GM23248 (cell line): ENCODE measurements at places on chromosomes 2 and 18. TPM values are rescaled to one million over a fixed set of nuclear protein-coding genes. Genes with fewer than 3 reads are reported as not detected.
A peak's percentile ranks its signal among the peaks of the same experiment; 100 is the strongest.

BMPR2 gene
- 29.7 and 31.3 TPM in 2 replicates for total RNA-seq

ANKRD30B gene
- total RNA-seq, result not detected in 2 replicates

ANKRD36C gene
- total RNA-seq, result 12.2 and 22.5 TPM in 2 replicates

- no peak for DNase-seq
- no peak overlapping the region for H3K4me3 ChIP-seq
- H3K4me1 ChIP-seq, result peaks cover 24% of the 10 kb centered on the region
- H3K27ac ChIP-seq, result no peak overlapping the region
- H3K27me3 ChIP-seq, result no peaks in the 10 kb centered on the region
These were observed 114.4 kb upstream of the ACVR1C start for GRCh38 chr2:157743051-157743450.

TCF7L1 gene
- total RNA-seq, result 0.38 and 0.65 TPM in 2 replicates

GRCh38 chr2:49248506-49248905, 94.2 kb upstream of the FSHR start:
- peak; percentile 97 for DNase-seq
- peak overlapping the region; percentile 62 for H3K27ac ChIP-seq
- no peak overlapping the region for H3K4me3 ChIP-seq
- no peaks in the 10 kb centered on the region for H3K27me3 ChIP-seq

DNA sequence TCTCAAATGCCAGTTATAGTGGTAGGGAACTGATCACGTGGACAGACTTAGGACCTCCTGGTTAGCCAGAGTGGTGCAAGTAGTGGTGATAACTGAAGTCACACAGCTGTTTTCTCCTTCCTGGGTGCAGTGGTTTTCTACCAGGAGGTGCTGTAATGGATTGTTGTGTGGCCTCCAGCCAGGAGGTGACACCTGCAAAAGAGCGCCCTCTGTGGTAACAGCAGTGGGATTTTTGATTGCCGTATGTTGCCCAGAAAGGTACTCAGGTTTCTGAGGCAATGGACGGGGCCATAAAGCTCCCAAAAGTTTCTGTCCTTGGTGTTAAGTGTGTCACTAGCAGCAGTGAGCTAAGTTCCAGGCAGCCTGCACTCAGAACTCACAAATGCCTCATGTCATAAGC, 1358.1 kb upstream of the DDX18 start:
- no peak overlapping the region for H3K4me3 ChIP-seq
- H3K36me3 ChIP-seq, result no peaks in the 10 kb centered on the region
- no peaks in the 10 kb centered on the region for H3K27me3 ChIP-seq
- no peaks in the 10 kb centered on the region for H3K4me1 ChIP-seq
- H3K27ac ChIP-seq, result no peak overlapping the region

UPP2 gene
- not detected in 2 replicates for total RNA-seq

DNA sequence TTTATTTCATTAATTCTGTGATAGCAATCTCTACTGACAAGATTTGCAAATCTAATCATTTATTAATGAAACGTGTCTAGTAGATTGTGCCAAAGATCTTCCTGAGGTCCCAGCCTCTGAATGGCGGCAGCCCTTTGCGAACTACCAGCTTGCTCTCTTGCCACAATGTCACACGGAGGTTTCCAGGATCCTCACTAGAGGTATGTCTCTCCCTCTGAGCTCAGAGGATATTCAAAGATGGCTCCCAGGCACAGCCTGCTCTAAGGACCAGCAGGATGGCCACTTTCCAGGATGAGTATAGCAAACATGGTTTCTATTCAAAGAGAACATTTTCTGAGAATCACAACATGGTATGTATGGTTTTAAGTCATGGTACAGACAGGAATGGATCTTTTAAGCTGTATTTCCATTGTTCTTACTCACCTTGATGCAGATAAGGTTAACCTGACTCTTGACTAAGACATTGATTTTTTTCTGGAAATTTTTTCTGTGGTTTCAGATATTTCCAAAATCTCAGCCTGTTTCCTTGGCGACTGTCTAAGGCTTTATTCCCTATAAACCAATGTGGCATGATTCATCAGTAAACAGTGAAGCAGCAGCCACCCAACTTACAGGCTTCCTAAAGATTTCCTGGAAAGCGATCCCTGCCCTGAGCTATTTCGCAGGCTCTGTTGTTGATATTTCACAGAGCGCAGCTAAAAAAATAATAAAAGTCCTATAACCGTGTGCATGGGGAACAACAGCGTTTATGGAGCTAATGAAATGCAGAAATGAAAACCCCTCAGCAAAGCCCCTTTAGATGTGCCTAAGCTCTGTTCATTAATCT, 54.1 kb upstream of the KLF7 start:
- H3K36me3 ChIP-seq, result no peaks in the 10 kb centered on the region
- H3K4me3 ChIP-seq, result peak overlapping the region; percentile 37
- DNase-seq, result peak; percentile 90
- H3K4me1 ChIP-seq, result peaks cover 18% of the 10 kb centered on the region

DNA sequence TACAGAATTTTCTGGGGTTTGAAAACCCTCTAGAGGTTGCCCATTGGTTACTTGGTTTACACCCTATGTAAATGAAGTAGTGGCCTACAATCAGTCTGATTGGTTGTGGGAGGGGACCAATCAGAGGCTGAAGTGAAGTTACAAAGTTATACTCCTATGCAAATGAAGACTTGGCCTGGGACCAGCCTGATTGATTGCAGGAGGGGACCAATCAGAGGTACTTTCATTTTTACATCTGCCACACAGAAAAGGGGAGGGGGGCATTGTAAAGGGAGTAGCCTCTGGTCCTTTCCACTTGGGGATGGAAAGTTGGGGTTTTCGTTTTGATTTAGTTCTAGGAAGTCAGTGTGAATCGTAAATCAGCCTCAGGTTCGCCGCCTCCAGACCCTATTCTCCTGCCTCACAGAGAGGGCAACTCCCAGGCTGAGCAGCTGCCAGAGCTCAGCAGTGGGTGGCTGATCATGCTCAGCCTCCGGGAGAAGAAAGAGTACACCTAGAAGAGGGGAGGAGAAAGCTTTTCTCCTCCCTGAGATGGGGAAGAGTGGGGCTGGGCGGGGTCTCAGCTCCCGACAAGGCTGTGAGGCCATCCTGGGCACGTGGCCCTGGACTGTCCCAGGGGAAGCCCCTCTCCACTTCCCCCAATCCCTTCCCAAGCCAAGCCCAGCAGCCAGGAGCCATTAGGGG, 372.5 kb downstream of the GALR1 start:
- H3K27ac ChIP-seq, result no peak overlapping the region
- DNase-seq, result no peak
- no peaks in the 10 kb centered on the region for H3K36me3 ChIP-seq

DNA sequence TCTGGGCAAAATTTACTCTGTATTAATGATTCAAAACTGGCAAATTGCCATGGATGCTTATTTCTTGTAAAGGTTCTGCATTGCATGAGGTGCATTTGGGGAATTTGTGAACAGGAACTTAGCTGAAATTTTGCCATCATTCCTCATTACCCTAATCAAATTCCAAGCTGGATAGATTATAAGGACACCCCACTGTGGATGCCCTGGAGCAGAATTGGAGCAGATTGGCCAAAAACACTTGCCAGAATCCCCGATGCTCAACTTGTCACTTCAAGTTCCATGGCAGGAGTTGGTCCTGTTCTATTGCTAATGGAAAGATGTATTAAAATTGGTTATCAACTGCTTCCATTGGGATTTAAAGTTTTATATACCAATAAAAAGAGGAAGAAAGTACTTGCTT, 237.9 kb downstream of the CCDC102B start:
- no peak for DNase-seq
- no peaks in the 10 kb centered on the region for H3K36me3 ChIP-seq
- no peaks in the 10 kb centered on the region for H3K4me1 ChIP-seq
- no peak overlapping the region for H3K4me3 ChIP-seq

GRCh38 chr2:159971365-159972152, 90.9 kb downstream of the PLA2R1 start:
- H3K4me1 ChIP-seq, result no peaks in the 10 kb centered on the region
- no peak overlapping the region for H3K4me3 ChIP-seq
- no peaks in the 10 kb centered on the region for H3K27me3 ChIP-seq
- no peak for DNase-seq
- H3K27ac ChIP-seq, result no peak overlapping the region

RNU2-63P gene
- not detected in 2 replicates for total RNA-seq

STON1 gene
- total RNA-seq, result 4.9 and 5.6 TPM in 2 replicates

DNA sequence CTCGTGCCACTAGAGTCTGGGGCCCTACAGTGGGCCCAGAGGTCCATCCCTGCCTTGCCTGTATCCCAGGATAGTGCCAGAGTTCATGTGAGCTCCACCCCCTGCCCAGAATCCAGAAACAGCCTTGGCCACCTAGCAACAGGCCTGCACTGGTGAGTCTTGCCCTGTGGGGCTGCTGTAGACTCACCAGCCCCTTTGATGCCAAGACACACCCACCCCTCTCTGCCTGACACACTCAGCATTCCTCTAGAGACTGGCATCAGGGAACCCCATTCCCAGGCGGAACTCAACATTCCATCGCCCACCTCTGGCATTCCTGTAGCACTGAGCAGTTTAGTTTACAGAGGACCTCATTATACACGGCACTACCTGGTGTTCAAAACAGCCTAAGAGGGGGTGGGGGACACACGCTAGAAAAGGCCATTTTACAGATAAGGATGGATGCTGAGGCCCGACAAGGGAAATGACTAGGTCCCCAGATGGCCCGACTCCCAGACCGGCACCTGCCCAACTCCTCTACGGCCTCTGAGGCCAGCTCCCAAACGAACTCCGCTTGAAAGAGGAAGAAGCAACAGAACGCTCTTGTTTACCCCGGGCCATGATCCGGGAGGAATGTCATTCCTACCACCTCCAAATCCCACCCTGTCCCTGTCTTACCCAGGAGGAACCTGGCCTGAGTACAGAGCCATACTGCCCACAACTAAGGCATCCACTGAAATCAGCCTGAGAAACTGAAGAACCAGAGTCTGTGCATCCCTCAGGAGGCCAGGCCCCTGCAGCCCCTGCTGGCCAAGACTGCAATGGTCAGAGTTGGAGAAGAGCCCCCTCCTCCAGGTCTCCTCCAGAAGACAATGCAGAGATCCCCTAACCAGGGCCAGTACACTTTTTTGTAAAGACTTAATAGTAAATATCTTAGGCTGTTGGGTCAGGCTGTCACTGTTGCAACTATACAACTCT, 180.2 kb downstream of the TNS1 start:
- peak; percentile 85 for DNase-seq
- H3K4me3 ChIP-seq, result no peak overlapping the region
- H3K36me3 ChIP-seq, result peaks cover 28% of the 10 kb centered on the region
- peaks cover 21% of the 10 kb centered on the region for H3K4me1 ChIP-seq

- H3K4me3 ChIP-seq, result no peak overlapping the region
- peaks cover 24% of the 10 kb centered on the region for H3K4me1 ChIP-seq
- H3K36me3 ChIP-seq, result peaks cover 16% of the 10 kb centered on the region
- no peak overlapping the region for H3K27ac ChIP-seq
- peak; percentile 67 for DNase-seq
These were observed 9.3 kb downstream of the GGCX start for GRCh38 chr2:85551698-85552678.

SPP2 gene
- total RNA-seq, result not detected in 2 replicates
